ENCODE measurements at places on chromosomes 1 and 21.

GRCh38 chr1:67572594-67573221, 112.3 kb upstream of the GADD45A start:
- no peak for DNase-seq

- no peak for DNase-seq
These were observed 75.0 kb downstream of the GALNT2 start for GRCh38 chr1:230141797-230142607.

GRCh38 chr1:27891196-27891889, 19.0 kb downstream of the THEMIS2 start:
- no peak for DNase-seq

GRCh38 chr1:98073823-98074222, 153.0 kb upstream of the DPYD start:
- DNase-seq, result no peak

- no peak for DNase-seq
These were observed 246.4 kb downstream of the PBX1 start for GRCh38 chr1:164805399-164805798.

GRCh38 chr1:54095546-54096226, 42.3 kb downstream of the TCEANC2 start:
- DNase-seq, result no peak

- no peak for DNase-seq
These were observed 37.1 kb downstream of the WNT9A start for GRCh38 chr1:227910511-227911153.

- DNase-seq, result no peak
These were observed 2.2 kb upstream of the ATP1A4 start for GRCh38 chr1:160149233-160149632.

DNA sequence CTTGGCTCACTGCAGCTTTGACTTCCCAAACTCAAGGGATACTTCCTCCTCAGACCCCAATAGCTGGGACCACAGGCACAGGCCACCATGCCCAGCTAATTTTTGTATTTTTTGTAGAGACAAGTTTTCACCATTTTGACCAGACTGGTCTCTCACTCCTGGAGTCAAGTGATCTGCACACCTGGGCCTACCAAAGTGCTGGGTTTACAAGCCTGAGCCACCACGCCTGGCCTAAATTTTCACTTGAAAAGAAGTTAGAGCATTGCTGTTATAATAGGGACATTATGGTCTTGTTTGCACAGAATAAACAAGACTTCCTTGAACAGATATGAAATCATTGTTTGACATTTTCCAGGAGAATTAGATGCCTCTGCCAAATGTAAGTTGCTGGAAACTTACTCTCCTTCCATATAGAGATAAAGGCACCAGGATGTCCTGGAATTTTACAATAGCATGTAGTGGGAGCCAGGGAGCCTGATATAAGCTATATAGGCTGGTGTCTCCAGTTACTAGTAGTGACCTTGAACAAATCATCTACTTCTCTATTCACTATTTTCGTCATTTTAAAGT, 16.9 kb downstream of the SLC35A3 start:
- no peak for DNase-seq

DNA sequence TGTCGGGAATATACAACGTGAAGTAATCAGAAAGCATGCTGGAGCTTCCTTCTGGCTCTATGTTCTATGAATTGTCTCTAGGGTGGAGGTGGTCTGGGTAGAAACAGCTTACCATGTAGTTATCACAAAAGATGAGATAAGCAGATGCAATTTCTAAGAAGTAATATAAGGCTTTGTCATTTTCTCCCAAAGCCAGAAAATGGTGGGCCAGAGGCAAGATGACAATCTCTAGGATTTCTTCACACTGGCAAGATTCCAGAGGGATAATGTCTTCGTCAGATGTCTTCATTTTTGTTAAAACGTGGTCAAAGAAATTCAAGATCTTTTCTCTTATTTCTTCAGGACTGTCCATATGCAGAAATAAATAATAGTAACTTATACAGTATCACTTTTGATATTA, 77.7 kb downstream of the ADCY10 start:
- DNase-seq, result no peak

DNA sequence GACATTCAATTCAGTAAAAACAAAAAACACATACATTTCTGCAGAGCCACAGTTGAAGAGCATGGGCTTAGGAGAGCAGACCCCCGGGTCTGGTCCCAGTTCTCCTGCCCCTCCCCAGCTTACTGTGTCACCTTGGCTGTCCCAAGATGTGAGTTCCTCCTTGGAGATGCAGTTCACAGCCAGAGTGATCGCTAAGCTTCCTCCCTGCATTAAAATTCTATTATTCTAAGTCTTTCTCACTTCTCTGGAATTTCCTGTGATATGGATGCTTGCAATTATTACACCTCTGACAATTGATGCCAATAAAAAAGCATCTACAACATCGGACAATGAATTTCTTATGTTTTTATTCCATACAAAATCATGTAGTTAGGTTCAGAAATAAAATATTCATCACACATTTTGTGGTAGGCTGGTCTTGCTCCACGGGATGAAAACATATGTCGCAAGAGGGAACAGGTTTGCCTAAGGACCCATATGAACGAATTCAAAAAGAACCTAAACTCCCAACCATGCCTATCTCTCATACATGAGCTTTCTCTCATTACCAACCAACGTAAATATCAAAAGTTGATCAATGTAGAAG, 328.5 kb upstream of the RUNX1 start:
- no peak for DNase-seq

- DNase-seq, result no peak
These were observed 42.4 kb downstream of the FNBP1L start for GRCh38 chr1:93490357-93490756.

- no peak for DNase-seq
These were observed 32.7 kb downstream of the MRPS6 start for GRCh38 chr21:34105947-34106541.

DNA sequence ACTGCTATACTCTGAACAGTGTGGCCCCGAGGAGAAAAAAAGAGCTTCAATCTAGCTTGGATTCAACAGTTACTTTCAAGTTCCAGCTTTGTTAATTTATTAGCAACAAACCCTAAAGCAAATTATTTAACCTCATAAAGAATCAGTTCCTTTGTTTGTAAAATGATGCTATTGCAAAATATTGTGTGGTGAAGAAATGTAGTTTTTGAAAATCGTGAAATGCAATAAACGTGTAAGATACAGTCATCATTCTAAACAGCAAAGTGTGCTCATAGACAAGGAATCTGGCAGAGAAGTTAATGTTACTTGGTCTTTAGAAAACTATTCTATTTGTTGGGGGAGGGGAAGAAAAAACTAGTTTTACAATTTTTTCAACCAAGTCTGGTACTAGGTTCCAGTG, 297.6 kb upstream of the ADGRL4 start:
- DNase-seq, result no peak

GRCh38 chr1:15796086-15796462, 11.4 kb downstream of the UQCRHL start:
- DNase-seq, result no peak

- DNase-seq, result no peak
These were observed 108.5 kb downstream of the ASH1L start for GRCh38 chr1:155454096-155454495.

GRCh38 chr1:80629304-80629837, 1171.4 kb upstream of the ADGRL2 start:
- DNase-seq, result no peak

GRCh38 chr1:18907021-18907916, 4.9 kb upstream of the ALDH4A1 start:
- DNase-seq, result peak; percentile 47

DNA sequence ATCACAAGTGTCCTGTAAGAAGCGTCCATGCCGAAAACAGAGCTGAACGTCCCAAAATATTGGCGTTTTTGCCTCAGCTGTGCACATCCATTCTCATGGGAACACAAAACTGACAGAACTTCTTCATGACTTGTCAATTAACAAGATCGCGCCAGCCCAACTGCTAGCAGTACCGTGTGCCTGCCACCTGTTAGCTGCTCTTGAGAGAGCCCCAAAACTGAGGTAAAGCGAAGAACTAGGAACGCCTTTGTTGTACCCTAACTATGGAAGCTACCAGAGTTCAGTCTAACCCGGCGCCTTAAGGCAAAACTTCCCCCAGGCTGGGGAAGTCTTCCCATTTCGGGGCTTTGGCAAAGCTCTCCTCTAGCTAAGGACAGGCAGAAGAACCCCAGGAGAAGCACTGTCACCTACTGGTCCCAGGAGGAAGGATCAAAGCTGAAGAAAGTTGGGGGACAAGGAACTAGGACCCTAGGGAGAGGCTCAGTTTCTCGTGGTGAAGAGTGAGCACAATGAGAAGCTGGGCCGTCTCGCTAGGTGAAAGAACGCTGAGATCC, 719 bp downstream of the EYA3 start:
- DNase-seq, result no peak

DNA sequence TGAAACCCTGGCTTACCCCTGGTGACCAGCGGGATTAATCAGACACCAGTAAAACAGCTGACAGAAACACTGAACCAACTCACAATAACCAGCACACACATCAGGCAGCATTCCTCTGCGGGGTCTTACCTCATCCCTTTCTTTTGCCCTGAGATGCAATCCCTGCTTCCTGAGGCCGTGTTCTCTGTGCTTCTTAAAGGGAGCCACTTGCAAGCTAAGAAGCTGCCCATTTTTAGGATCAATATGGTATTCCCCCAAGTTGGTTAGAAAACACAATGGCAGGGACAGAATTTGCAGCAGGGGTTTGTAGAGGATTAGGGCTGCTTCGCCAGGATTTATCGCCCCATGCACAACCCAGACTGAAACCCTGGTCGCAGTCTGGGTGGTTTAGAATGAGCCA, 74.7 kb upstream of the OLIG2 start:
- no peak for DNase-seq

- DNase-seq, result no peak
These were observed 14.7 kb downstream of the MTHFR start for GRCh38 chr1:11790880-11791715.

DNA sequence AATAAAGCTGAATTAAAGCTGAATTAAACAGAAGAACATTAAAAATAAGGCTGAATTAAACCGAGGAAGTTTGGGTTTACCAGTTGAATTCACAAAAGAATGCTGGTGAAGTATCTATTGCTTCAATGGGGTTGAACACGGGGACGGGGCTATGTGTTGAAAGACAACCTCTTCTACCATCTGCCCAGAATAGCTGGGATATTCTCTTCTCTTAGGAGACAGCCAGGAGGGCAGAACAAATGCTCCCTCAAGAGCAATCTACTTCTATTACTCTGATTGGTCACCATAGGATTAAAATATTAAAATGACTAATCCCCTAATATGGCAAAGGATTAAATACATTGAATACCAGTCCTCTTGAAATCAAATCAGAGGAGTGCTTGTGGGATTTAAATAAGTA, 68.4 kb downstream of the LPGAT1 start:
- DNase-seq, result no peak

- no peak for DNase-seq
These were observed 251.4 kb upstream of the SNX7 start for GRCh38 chr1:98410082-98410481.

GRCh38 chr1:88645886-88646285, 38.2 kb upstream of the PKN2 start:
- no peak for DNase-seq

- peak; percentile 68 for DNase-seq
These were observed 29.3 kb downstream of the KRTAP10-1 start for GRCh38 chr21:44510508-44511218.

DNA sequence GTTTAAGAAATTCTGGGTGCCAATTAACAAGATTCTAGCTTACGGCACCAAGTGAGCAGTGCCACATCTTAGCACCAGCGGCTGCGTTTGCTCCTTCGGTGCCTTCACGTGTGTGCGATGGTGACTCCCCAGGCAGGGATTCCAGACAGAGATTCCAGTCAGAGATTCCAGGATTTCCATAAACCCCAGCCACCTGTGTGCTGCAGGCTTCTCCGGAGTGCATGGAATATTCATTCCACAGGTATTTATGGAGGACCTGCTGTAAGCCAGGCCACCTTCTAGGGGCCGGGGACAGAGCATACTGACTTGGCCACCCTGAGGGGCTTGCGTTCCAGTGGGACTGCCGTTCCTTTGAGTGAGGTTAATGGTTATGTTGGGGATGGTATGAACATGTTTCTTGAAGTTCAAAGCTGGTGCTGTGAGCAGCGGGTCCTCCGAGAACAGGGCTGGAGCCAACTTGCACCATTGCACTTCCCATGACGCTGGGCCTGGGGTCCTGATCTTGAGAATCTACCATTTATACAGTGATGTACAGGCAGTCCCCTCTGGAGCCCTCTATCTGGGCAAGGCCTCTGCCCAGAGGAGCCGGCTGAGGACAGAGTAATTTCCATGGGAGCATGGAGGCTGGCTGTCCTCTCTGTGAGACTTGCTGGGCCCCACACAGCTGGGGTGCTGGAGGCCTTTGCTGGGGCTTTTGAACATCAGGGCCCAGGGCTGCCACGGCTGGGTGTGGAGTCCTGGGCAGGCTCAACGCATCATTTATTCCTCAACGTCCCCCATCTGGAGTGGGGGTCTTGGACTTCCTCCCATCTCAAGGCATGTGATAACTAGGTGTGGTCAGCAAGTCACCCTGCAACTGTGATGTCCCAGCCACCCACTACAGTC, 58.8 kb upstream of the AJAP1 start:
- DNase-seq, result no peak

GRCh38 chr1:211631168-211631567, 44.3 kb downstream of the NEK2 start:
- DNase-seq, result no peak

- DNase-seq, result no peak
These were observed 19.1 kb downstream of the DIP2A start for GRCh38 chr21:46477765-46478164.

DNA sequence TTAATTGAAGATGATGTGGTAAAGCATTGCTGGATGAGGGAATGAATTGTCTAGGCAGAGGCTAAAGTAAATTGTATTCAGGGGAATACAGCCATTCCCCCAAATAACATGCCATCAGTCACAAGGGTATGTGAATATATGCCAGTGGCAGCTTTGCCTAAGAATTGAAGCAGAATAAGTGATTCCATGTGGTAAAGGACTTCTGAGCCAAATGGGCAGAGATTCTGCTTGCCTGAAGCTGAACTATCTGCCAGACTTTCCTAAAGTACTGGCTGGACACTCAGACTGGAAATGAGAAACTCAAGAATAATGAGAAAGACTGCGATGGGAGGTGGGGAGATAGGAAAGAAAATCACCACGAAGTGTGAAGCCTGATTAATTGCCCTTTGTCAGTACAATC, 2.4 kb downstream of the LIX1L start:
- DNase-seq, result no peak

- no peak for DNase-seq
These were observed 82.8 kb upstream of the ATP1A1 start for GRCh38 chr1:116290085-116290705.

DNA sequence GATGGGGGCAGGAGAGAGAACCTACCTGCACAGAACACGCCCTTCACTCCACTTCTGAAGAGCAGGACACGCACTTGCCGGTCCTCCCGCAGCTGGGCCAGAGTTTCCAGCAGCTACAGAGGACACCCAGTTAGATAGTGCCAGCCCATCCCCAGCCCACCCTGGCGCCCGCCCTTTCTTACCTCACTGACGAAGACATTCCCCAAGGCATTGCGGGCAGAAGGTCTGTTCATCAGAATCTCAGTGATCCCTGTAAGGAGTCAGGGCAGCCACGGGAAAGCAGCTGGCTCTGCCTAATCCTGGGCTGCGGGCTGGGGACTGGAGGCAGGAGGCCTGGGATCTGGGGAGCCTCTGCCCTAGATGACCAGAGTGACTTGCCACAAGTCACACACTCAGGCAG, 10.0 kb downstream of the ECHDC2 start:
- DNase-seq, result no peak

GRCh38 chr1:36300526-36300925, 5.6 kb upstream of the SH3D21 start:
- no peak for DNase-seq
